Hypothalamus (tissue), 51 donors: ENCODE measurements at places on chromosomes 2 and 18.
A peak's percentile ranks its signal among the peaks of the same experiment; 100 is the strongest.

DNA sequence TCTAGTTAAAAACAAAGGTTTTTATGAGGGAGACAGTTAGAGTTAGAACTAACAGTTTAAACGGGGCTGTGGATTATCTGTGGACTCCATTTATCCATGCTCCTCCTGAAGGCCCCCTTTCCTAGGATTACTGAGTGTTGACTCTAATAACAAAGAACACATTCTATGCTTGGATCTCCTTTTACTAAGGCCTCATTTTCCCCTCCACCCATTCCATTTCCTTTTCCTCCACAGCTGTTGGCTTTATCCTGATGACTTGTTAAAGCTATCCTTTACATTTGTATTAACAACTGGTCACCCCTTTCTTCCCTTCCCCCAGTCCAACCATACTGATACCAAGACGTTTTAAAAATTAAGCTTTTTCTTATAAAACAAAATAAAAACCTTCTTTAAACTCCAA lies 220.6 kb downstream of the SRBD1 start:
- no peak for DNase-seq

DNA sequence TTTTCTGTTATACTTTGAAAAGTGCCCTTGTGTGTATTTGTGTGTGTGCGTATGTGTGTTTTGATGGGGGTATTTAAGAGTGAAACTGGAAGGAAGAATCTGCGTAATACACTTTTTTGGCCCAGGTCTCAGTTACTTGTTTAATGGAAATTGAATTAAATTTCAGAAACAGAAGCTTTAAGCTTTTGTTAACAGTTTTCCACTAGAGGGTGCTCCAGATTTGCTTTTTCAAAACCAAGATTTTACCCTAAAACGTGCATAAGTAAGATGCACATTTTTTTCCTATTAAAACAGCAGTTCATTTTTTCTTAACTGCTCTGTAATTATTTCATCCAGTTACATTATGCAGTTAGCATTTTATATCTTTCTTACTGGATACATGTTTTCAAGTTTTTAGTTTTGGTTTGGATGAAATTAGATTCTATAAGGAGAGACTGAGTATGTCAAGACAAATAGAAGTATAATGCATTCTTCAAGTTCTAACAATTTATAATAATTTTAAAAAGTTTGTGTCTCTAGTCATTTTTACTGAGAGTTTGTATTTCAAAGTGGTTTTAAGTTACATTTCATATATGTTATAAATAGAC lies 97.2 kb downstream of the PIK3C3 start:
- DNase-seq = no peak

- DNase-seq = no peak
These were observed 1.4 kb upstream of the FAM161A start for GRCh38 chr2:61855318-61855613.

- DNase-seq = no peak
These were observed 38.5 kb upstream of the ATP8B1 start for GRCh38 chr18:57841568-57841967.

DNA sequence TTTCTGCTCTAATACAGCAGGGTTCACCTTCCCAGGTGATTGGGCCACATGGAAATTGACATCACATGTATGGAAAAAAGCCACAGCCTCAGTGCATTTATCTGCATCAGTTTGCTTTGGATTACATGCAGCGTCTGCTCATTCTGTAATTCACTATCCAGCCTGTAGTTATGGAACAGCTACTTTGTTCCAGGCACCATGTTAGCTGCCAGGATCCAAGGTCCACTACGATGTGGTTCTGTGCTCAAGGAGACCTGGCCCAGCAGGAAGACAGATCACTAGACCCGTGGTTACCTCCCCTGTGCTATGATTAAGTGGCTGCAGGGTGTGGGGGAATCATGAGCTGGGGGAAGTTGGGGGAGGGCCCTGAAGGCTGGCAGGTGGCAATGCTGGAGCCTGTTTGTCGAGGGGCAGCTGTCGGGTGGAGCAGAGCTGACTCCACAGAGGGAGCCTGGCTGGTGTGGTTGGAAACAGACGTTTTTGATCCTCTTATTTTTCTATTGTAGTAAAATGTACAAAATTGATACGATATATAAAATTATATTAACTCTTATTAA lies 58.6 kb downstream of the TSHZ1 start:
- no peak for DNase-seq

DNA sequence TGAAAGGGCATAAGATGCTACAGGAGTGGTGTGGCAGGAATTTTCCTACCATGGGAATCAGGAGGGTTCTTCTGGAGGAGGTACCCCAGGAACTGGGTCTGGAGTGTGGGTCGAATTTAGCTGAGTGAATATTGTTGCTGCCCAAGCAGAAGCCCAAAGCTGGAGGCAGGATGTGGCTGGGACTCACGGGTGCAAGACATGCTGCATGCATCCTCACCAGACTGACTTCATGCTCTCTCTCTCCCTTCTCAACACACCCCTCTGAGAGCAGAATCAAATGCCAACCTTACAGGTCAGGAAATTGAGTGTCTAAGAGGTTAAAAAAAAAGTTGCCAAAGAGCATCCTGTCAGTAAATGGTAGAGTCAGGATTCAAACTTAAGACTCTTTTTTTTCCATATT lies 78.8 kb upstream of the TTC39C start:
- DNase-seq = no peak

DNA sequence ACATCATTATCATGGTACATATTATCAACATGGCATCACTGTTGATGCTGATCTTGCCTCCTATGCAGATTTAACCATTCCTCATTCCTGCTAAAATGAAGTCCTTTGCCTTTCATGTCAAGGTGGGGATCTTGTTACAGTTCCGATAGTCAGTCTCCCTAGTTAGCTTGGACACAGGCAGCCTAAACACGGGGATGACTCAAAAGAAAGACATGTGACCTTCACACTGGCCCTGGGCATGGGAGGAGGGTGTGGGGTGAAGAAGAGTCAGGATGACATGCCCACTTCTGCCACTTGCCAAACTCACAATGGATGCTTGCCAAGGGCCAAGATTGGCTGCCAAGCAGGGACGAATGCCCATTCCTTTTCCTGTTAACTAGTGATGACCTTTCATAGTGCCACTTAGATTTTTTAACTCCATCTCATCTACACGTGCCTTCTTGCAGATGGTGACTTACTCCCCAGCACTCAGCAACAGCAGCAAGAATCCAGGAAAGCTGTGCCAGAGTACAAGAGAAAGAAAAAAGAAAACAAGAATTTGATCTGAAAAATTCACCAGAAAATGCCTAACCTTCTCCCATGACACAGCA lies 13.9 kb upstream of the SLC1A4 start:
- DNase-seq = peak; percentile 33

GRCh38 chr2:240526521-240526920 lies 31.3 kb downstream of the ANKMY1 start:
- DNase-seq = no peak

- DNase-seq = no peak
These were observed 37.0 kb upstream of the ATP5MC3 start for GRCh38 chr2:175218551-175218950.

DNA sequence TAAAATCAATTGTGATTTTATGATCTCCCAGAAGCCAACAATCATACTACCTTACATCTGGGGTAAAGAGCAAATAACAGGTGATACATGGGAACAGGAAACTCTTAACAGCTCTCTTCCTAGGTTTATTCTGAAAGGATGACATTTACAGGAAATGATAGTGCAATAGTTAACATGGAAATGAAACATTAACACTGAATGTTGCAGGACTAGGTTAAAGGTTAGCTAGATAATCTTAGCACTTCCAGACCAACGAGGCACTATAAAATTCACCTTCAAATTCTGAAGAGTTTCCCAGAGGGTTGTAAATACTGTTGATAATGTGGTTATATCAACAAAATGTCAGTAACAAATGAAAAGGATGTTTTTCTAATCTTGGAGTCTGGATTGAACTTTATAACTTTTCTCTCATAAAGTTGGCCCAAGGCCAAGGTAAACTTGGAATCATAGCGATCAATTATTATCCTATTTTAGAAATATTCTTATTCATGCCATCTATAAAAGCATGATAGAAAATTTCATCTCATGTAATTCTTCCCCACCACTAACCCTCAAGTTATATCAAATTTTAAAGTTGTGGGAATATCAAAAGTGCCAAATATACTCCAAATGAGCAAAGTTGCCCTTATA lies 32.9 kb upstream of the GCG start:
- no peak for DNase-seq

DNA sequence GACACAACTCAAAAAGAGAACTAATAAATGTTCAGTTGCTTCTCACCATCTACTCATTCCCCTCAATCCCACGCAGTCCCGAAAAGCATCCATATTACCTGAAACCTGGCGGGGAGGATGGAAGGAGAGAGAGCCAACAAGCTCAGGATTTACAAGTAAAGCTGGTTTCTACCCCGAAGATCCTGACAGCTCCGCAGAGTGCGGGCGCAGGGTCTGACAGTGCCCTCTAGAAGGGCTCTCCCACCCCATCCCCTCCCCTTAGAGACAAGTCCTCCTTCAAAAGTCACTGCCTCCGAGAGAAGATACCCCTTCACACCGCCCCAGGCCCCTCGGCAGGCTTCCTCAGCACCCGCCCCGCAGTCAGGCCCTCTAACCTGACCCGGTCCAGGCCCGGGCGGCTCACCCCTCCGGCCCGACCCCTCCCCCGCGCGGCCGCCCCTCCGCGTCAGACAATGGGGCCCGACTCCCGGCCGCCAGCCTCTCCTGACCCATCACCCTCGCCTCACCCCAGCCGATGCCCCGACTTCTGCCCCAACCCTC lies 550 bp downstream of the RAB1A start:
- no peak for DNase-seq

DNA sequence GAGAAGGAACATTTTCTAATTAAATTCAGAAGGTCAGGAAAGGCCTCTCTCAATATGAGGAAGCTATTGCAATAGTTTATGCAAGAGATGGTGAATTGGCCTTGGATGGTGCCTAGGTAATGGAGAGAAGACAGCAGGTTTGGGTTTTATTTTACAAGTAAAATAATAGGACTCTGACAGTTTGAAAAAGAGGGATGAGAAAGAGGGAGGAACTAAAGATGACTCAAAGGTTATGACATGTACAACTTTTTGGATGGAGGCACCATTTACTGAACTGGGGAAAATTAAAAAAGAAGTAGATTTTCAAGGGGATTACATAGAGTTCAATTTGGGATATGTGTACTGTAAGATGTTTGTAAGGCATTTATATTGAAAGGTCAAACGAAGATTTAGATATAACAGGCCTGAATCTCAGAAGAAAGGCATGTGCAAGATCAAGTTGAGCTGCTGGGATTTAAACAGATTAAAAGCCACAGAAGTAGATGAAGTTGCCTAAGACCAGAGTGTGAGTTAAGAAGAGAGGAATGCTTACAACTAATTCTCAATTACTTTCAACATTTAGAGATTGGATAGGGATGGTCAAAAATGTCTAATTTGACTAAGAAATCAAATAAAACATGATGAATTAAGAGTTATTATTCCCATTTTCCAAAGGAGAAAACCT lies 12.3 kb upstream of the ASNSD1 start:
- no peak for DNase-seq

- no peak for DNase-seq
These were observed 262.4 kb downstream of the NBAS start for GRCh38 chr2:15298770-15299169.

- no peak for DNase-seq
These were observed 21.6 kb upstream of the DSC3 start for GRCh38 chr18:31064130-31064529.

DNA sequence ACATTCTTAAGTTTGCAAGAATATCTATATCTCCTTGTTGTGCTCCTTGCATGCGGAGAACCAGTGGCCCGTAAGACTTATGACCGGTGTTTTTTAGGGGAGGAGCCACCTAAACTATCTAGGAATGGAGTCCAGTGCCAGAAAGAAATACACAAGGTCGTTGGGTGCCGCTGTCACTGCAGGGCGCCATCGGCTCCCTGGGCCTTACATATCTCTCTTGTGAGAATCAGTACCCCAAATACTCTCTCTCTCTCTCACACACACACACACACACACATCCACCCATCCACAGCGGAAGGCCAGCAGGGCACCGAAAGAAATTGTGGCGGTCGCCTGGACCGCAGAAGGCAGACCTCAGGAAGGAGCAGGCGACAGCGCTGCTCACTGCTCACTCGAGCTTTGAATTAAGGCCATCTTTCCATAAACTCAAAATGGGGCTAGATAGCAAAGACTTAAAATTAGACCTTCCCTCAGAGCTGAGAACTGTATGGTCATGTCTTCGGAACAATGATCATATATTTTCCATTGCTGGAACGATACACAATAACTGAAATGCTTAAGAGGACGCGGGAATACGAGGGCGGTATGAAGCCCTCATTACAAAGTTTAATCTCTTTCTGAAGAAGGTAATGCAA lies 10.4 kb downstream of the NR4A2 start:
- DNase-seq = no peak

- DNase-seq = no peak
These were observed 5.8 kb upstream of the CTDSP1 start for GRCh38 chr2:218393750-218394290.

GRCh38 chr2:154855138-154855537 lies 156.6 kb downstream of the KCNJ3 start:
- DNase-seq = no peak

- DNase-seq = no peak
These were observed 28.2 kb upstream of the CYRIA start for GRCh38 chr2:16693854-16694253.

DNA sequence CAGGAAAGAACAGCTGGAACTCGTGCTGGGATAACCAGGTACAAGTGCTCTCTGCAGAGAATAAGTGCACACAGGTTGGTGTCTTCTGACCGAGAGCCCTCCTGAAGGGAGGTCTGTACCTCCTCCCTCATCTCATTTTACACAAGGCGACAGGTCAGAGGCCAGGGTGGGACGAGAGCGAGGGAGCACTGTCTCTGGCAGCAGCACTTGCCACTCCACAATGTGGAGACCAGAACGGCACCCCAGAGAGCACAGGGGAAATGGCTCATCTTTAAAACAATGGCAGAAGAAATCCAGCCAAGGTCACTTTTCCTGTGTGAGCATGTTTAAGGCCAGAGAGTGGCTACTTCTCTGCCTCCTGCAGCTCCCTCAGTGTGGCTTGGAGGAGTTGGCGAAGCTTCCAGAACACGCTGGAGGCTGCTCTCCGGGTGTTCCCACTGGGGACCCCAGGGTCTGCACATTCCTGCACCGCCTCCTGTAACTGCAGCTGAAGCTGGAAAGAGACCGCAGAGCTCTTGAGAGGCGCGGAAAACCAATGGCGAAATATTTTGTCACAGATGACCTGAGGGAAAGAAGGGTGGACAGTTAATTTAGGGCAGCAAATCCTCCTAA lies 20.8 kb downstream of the DIPK1C start:
- DNase-seq = no peak

GRCh38 chr2:23436346-23437098 lies 51.5 kb downstream of the KLHL29 start:
- DNase-seq = no peak

DNA sequence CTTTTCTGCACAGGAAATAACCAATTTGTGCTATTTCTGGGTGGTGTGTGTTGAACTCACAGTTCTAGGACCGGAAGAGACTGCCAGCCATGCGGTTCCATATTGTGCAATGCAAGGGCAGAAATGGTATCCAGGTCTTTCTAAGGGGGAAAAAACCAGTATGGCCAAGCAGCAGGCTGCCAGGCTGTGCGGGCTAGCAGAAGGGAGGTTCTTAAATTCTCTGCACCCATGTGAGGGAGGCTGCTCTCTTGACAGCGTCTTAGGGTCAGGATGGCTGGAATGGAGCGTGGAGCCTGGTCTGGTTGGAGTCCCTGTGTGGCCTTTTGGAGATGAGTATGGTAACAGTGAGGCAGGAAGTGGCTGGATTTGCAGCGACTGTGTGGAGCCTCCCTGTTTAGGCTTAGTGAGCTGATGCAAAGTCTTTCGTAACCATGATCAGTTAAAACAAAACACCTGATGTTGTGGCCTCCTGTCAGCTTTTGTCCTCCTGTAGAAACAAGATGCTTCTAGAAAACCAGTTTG lies 52.6 kb downstream of the NCK2 start:
- no peak for DNase-seq

- no peak for DNase-seq
These were observed 478.1 kb upstream of the CHAC2 start for GRCh38 chr2:53289309-53290006.
